ENCODE measurements at places on chromosomes 1 and 21.

GRCh38 chr1:45359882-45360513 lies 19.8 kb upstream of the MUTYH start:
- peak; percentile 38 for DNase-seq

GRCh38 chr21:45374826-45375455 lies 30.0 kb upstream of the COL18A1 start:
- no peak for DNase-seq

DNA sequence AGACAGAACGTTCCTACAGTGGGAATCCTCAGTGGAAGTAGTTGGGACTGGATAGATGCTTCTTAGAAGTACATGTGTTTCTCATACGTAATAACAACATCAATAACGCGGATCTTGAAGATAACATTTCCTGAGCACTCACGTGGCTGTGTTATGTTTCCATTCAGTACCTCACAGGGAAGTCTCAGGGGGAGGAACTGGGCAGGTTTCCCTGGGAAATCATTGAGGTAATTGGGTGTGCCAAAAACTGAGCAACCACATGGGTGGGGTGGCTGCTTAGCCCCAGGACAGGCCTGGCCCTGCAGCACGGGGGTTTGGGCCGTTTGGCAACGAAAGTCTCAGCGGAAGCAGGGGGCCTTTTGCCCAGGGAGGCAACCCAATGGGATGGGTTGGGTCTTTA lies 133.8 kb downstream of the ZSCAN20 start:
- no peak for DNase-seq

GRCh38 chr1:169146576-169147214 lies 40.2 kb downstream of the ATP1B1 start:
- no peak for DNase-seq

- no peak for DNase-seq
These were observed 43.9 kb downstream of the FH start for GRCh38 chr1:241475671-241476070.

Measured in AG04450 (cell line).